NCI-H1436 treated with DMSO at 0.1 percent for 48 hours (cell line): ENCODE measurements at places on chromosomes 4 and X.

DNA sequence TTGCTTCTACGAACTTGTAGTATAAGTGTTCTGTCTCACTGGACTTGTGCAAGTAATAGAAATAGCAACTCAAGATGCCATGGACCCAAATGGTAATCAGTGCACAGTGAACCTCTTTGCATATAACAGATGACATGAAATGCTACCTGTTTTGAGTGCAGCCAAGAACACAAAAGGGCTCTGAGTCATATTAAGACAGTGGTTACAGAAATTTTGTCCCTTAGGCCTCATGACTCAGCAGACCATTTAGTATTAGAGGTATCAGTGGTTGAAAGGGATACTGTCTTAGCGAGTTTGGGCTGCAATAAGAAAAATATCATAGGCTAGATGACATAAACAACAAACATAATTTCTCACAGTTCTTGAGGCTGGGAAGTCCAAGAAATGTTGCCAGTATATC is 502.9 kb upstream of the PCDH10 start:
- DNase-seq, result no peak

DNA sequence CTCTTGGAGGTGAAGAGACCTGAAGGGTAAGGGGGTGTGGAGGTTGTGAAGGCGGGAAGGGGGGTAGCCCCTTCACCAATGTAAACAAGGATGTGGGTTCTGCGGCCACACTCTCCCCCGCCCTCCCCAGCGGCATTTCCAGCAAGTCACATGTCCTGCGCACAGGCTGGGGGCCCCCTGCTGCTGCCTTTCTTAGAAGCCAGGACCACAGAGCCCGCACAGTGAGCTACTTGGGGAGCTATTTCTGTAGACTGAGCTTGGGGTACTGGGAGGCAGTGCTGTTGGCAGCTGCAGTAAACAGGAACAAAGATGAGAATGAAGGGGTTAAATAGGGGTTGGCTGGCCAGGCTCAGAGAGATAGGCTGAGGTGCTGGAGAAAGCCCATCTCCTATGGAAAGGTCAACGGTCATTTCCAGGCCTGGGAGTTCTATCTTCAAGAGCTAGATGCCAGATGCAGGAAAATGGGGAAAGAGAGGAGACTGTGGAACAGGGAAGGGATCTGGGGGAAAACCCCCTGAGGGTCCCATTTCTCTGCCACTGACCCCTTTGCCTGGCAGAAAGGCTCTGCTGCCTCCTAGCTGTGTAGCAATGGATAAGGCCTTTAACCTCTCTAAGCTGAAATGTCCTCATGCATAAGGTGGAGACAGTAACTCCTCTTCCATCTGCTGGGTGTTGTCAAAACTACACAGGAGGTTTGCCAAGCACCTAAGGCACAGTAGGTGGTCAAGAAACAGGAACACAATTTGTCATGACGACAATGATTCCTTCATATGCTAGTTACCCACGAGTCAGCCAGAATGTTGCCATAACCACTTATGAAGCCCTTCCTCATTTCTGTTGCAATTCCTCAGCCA is 18.5 kb upstream of the PIM2 start:
- DNase-seq, result no peak

DNA sequence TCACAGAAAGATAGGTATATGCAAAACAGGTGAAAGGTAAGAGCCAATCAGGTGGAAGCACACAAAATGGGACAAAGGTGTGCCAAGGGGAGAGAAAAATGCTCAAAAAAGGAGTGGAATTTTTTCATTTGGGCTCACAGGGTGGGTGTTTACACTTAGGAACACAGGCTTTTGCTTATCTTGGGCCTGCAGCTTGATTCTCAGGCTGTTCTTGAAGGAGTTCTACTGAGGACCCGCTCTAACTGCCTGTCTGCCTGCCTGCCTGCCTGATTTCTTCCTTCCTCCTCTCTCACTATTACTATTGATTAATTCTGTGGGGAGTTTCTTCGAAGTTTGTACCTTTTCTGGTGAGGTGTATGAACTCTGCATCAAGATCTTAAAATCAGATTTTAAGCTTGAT is 120.3 kb upstream of the CTSO start:
- no peak for DNase-seq

GRCh38 chr4:121829511-121829910 is 5.8 kb upstream of the CCNA2 start:
- DNase-seq, result no peak

- DNase-seq, result peak; percentile 12
These were observed 114.9 kb upstream of the TEX13D start for GRCh38 chrX:124217304-124218251.

DNA sequence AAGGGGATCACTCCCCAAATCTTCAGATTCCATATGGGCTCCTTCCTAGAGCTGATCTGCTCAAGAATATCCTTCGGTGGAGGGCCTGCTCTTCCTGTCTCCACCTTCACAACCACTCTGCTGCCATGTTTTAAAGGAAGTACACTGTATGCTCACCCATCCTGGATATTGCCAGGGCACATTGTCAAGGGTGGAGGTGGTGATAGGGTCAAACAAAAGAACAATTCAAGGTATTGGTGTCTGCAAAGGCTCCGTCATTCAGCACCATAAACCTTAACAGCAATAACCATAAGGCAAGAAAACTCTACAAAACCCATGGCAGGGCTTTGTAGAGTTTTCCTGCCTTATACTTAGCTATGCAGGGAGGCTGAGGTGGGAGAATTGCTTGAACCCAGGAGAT is 18.9 kb downstream of the NAAA start:
- DNase-seq, result no peak

DNA sequence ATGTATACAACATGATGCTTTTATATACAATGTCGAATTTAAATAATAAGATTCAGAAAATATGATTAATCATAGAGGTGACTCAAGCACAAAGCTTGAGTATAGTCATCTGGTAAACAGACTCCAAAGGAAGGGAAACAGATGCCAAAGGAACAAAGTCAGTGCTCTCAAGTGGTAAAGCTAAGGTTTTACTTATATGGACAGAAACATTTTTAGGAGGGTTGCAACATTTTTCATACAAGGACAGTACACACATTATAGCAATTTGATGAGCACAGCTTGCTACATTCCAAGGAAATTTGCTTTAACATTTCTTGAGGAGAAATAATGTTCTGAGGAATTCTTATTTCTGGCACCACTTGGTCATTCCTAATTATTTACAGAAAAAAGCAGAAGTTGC is 333.4 kb upstream of the AADAT start:
- no peak for DNase-seq

DNA sequence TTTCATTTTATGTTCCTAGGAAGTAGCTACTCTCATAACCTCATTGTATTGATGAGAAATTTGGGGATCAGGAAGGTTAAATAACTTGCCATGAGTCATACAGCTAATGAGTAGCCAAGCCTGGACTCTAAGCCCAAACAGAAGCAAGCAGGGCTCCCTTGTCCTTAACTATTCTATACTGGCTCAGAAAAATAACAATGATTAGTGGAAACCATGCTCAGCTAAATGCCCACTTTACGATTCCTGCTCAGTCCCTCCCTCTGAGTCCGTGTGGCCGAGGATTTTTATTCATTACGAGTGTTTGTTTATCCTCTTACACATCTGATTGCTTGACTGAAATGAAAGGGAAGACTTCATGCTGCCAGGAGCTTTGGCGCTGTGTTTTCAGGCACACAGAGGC is 100.9 kb downstream of the SLC34A2 start:
- DNase-seq, result no peak
